ENCODE measurements at places on chromosomes 6 and 20.
A peak's percentile ranks its signal among the peaks of the same experiment; 100 is the strongest.

DNA sequence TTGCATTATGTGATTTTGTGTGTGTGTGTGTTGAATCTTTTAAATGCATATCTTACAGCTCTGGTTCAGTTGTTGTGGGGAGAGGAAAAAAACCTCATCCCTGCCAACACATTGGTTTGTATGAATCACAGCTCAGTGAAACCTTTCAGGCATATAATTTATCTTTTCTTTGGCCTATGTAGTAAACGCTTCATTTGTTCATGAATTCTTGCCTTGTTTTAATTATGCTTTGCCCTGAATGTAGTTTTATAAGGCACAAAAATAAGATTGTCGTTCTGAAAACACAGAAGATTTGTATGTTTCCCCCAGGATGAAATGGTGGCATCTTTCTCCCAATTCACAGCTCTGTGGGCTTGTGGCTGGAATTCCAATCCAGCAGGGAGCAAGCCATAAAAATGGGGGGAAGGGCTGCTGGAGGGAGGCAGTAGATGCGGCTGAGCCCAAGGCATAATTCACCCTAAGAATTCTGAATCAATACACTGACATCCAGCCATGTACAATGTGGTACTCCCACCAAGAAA, 45.1 kb downstream of the BCAS1 start:
- DNase-seq: no peak

- DNase-seq: no peak
Measured at GRCh38 chr20:56217829-56218228, 30.7 kb upstream of the MC3R start.

- DNase-seq: no peak
Measured at GRCh38 chr6:35258336-35258735, 1.2 kb upstream of the ZNF76 start.

- DNase-seq: peak; percentile 96
Measured at GRCh38 chr6:6699741-6700367, 111.3 kb downstream of the LY86 start.

- peak; percentile 78 for DNase-seq
Measured at GRCh38 chr6:99187429-99187828, 162.0 kb downstream of the FAXC start.

DNA sequence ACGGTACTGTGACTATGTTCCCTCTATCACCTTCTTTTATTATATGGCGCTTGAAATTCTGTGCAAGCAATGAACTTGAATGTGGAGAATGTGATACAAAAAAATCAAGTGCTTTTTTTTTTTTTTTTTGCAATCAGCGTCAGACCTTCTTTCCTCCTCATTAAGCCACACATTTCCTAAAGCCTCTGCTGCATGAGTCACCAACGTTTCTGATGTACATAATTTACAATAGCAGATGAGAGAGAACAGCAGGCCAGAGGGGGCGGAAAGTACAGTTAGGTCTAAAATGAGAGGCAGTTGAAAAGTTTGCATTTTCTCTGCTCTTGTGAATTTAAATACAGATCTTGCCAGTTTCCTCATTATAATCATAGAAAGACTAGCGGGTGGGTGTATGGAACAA, 114.6 kb upstream of the RIPOR2 start:
- DNase-seq: no peak

DNA sequence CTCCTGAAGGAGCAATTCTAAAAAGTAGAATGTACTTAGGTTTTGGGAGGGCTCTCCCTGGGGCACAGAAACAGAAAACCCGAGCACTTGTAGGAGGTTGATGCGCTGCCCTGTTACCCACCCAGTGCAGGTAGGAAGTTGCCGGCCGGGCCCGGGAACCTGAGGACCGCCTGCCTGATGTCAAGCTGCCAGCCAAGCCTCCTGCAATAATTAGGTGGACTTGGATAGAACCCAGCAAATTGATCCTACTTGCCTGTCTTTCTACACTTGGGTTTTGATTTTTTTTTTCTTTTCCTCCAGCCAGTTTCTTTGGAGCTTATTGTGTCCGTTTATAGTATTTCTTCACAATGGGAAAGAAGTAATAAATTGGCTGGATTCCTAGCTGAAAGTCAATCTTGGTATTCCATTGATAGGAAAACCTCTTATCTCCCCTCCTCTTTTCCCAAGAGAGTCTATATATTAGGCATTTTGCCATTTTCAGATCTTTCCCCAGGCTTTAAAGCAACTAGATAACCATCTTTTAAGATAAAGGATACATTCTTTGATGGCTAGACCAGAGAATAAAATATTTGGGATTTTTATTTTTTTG, 78.3 kb upstream of the FYN start:
- DNase-seq: peak; percentile 84

DNA sequence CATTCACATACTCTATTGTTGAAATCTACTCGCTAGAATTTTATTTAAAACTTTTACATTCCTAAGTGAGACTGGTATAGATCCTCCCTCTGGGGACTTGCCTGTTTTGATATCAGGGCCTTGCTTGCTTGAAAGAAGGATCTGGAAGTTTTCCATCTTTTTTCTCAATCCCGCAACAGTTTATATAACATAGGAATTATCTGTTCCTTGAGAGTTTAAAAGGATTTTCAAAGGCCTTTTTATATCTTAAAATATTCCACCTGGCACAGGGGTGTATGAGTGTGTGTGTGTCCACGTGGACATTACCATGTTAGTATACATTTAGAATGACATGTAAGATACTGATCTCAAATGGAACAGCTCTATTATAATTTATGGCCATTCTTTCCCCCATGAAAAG, 96.3 kb downstream of the TRERF1 start:
- no peak for DNase-seq

DNA sequence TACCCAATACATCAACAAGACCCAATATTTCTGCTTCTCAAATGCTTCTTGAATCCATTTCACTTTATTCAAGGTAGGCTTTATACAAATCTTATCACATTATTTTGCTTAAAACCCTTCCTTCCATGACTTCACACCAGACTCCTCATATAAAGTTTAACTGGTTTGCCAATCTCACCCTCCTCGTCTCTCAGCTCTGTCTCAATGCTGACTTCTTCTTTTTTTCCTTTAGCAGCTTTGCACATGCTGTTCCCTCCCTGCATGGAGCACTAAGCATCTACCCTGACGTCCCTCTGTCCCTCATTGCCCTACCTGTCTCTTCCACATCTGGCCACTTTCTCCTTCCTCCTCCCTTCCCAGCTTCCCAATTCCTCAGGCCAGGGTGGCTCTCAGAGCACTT, 31.4 kb downstream of the KCNK17 start:
- no peak for DNase-seq

GRCh38 chr20:18734525-18735189, 78.9 kb upstream of the SCP2D1 start:
- no peak for DNase-seq

DNA sequence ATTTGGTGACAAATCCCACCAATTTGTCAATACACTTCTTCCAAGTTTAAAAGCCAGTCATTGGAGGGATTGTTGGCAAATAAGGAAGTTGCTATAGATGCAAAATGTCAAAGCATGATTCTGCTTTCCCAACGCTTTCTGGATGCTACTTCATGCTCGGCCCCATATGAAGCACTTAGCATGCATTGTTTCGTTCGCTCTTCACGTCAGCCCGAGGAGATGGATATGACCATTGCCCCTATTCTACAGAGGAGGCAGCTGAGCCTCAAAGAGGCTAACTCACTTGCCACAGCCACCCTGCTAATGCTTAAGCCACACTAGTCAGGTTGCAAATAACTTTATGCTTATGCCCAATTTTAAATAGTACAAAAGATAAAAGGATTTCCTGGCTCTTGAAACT, 2.8 kb upstream of the NXT1 start:
- DNase-seq: no peak

DNA sequence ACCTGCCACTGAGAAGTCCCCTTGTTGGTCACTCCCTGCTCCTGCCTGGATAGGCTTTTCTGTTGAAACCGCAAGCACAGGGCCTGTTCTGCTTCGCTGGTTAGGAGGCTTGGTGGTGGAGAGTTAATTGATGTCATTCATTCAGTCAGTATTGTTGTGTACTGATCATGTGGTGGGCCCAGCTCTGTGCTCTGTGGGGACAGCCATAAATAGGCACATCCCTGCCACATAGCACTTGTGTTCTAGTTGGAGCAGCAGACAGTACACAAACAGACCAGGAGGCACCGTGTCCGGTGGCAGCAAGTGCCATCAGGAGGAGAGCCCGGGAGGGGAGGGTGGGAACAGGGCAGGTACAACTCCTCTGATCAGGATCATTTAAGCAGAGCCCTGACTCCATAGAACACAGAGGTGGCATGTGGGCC, 155.2 kb upstream of the INSM1 start:
- peak; percentile 55 for DNase-seq

- DNase-seq: no peak
Measured at GRCh38 chr6:9948678-9949077, 466.2 kb downstream of the TFAP2A start.

GRCh38 chr6:21325201-21325856, 268.2 kb upstream of the SOX4 start:
- peak; percentile 47 for DNase-seq

DNA sequence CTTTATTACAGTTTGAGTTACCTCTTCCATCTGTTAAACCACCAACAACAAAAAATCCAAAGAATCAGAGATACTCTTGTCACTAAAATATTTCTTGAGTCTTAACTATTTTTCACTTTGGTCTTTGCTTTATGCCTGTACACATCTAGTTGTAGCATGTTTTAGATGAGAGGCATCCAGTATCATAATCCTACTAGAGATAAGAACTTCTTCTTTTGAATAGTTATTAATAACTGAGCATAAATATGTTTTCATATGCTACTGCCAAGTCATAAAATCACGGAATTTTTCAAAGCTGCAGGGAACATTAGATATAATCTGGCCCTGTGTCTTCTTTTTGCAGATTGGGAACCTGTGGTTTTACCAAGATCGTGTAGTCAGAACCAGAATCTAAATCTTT, 55.3 kb downstream of the STK4 start:
- no peak for DNase-seq

DNA sequence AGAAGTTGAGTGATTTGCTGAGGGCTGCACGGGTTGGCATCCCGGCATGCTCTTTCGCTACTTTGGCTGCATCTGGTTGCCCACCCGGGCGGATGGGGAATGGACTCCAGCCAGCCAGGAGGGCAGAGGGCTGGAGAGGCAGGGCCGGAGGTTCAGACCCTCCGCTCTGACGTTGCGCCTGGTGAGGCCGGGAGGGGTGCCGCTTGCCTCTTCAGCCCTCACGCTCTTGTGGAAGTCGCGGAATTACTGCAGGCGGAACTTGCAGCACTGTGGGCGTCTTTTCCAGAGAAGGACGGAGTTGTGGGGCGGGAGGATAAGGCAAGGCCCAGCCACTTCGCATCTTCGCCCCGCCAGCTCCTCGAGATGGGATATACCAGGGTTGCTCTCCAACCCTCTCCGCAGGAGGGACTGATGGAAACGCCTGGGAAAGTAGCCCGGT, 656 bp downstream of the RTEL1 start:
- DNase-seq: no peak
